ENCODE measurements at places on chromosomes 2 and 18.
A peak's percentile ranks its signal among the peaks of the same experiment; 100 is the strongest.

GRCh38 chr2:101415220-101415619 lies 27.9 kb upstream of the CREG2 start:
- DNase-seq, result no peak

DNA sequence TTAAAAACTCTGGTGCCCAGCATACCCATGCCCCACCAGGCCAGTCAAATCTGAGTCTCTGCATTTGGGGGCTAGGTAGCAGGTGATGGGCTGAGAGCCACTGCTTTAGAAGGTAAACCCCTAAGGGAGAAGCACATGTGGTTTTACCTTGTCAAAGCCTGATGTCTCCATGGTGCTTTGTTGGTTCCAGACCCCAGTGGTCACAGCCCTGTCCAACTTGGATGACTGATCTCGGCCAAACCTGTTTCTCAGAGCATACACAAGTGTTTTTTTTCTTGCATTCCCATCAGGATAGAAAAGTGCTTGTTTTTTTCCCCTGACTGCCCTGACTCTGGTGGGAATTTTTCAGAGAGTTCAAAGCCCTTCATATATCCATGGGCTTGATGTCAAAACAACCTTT lies 13.5 kb downstream of the PLB1 start:
- no peak for DNase-seq

DNA sequence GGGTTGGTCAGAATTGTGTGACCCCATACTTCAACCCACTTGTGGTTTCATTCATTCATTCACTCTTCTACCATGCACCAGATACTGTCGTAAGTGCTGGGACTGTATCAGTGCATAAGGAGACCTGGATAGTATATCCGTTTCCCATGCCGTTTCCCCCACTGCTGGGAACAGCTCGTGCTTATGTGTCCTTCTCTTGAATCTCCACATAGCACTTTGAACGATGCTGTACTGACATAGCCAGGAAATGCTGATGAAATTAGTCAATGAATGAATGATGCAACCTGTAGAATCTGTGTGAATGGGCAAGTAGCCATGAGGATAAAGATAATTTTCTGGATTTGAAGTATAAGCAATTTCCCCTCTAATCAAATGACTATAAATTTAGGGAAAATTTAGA lies 276.1 kb downstream of the BCL2 start:
- no peak for DNase-seq

DNA sequence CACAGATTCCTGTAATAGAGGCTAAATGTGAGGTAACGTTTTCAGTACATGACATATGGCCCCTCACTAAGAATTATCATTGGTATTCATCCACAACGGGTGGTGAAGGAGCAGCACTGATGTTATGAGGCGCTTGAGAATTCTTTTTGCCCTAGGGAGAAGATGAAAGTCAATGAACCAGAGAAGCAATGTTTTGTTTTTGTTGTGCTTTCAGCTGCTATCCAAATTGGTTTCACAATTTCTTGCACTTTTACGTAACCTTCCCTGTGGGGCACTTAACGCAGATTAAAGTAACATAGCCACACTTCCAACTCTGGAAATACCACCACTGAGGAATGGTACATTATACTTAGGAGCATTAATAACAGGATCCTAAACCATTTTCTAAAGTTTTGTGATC lies 13.3 kb upstream of the CCDC85A start:
- DNase-seq, result no peak

DNA sequence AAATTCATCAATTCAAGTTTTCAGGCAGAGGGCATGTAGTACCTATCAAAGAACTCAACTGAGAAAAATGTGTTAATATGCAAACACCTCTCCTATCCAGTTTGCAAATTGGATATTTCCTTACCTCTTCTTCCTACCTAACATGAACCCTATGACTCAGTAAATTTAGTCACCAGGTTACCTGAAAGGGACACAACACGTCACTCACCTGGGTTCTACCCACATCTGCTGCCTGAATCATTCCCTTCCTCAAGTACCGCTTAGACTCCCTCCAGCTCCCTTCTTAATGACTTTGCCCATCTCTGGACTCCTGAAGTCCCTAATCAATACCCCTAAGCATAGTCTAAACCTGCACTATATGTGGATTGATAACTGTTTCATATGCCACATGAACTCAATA lies 10.4 kb downstream of the ANKRD44 start:
- no peak for DNase-seq

- peak; percentile 36 for DNase-seq
These were observed 402.9 kb downstream of the ERBB4 start for GRCh38 chr2:212135739-212136138.

- peak; percentile 88 for DNase-seq
These were observed 338.9 kb downstream of the CCDC85A start for GRCh38 chr2:56522605-56523089.

DNA sequence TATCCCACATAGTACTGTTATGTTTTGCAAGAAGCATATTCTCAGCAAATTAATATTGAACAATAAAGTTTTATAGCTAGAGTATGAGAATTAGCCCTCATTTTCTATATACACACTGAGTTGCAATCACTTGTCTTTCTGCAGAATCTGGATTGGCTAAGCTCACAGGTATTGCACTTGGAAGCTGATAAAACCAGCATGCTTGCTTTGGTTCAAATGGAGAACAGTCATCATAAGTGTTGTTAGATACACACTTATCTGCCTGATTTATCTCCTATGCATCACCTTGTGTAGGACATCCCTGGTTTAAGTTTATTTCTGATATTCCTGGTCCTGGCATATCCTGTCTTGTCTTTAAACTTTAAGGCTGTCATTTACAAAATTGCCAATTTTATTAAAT lies 38.0 kb upstream of the CYP20A1 start:
- DNase-seq, result no peak

DNA sequence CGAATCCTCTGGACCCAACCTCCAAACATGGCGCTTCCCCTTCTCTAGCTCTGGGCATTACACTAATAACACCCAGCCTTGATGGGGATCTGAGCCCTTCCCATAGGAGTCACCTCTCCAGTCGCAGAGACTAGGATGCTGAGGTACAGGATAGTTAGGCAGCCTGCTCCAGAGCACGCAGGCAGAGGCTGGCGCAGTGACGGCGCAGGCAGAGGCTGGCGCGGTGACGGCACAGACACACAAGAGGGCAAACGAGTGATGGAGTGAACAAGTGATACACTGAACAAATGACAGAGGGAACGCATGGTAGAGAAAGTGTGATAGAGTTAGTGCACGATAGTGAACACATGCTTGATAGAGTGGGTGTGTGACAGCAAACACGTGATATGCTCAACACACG lies 518.5 kb downstream of the EIPR1 start:
- no peak for DNase-seq

DNA sequence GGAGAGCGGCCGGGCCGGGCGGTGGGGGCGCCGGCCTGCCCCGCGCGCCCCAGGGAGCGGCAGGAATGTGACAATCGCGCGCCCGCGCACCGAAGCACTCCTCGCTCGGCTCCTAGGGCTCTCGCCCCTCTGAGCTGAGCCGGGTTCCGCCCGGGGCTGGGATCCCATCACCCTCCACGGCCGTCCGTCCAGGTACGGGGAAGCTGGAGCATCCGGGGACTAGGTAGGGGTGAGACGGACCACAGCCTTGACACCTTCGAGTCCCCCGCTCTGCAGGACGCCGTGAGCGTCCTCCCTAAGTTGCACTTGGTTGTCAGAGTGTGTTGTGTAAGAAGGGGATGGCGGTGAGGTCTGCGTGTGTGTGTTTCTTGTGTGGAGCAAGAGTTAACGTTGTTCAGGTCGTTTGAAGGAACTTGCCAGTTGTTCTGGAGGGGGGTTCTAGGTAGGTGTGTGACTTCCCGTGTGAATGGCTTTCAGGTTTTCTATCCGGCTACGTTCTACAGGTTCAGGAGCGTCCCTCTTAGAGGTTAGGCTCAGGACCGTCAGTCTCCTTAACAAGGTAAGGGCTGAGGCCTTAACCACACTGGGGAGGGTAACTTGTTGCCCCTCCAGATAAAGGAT lies 393 bp downstream of the IL1R1 start:
- no peak for DNase-seq

GRCh38 chr2:102046135-102046986 lies 54.6 kb downstream of the IL1R2 start:
- DNase-seq, result peak; percentile 64

GRCh38 chr2:189159717-189160116 lies 19.8 kb downstream of the COL5A2 start:
- DNase-seq, result no peak

DNA sequence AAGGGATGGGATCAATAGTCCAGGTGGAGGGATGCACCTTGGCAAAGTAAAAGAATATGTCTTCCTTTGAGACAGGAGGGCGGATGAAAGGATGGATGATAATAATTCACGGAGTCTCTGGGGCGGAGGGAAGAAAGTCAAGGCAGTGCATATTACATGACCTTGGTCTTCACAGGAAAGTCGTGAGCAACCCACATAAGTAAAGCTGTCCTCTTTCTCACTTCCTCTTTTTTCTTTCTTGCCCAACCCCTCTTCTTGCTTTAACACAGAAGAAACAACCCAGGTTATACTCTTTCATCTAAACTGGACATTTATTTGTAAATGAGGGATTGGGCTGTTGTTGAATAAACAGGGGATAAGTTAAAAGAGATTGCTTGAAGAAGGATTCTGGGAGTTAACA lies 168.7 kb upstream of the SKOR2 start:
- no peak for DNase-seq

Data from M059J (cell line).